ENCODE measurements at places on chromosomes 7 and 10.

DNA sequence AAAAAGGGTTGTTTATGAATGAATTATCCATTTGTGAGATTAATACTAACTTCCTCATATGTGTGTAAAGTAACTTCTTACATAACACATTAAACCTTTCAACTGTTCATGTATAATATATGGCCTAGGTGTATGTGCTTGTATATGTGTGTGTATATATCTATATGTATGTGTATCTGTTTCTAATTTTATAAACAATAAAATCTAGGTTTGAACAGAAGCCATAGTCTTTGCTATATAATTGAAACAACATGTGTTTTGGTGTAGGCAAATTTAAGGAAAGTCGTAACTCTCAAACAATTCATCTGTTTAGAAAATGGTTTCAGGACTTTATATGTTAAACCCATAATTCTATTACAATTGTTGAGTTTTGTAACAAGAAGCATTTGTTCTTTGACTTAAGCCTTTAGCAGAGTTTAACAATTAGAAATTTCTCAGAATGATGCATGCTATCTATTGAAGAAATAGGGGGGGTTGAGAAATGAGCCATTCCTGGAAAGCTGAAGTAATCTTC lies 103.3 kb downstream of the BBS9 start:
- DNase-seq = no peak

- DNase-seq = no peak
These were observed 563.0 kb upstream of the SEMA3D start for GRCh38 chr7:85749696-85750453.

GRCh38 chr7:50497968-50498367 lies 47.8 kb upstream of the FIGNL1 start:
- DNase-seq = no peak

GRCh38 chr10:69757553-69758309 lies 44.0 kb upstream of the COL13A1 start:
- no peak for DNase-seq

DNA sequence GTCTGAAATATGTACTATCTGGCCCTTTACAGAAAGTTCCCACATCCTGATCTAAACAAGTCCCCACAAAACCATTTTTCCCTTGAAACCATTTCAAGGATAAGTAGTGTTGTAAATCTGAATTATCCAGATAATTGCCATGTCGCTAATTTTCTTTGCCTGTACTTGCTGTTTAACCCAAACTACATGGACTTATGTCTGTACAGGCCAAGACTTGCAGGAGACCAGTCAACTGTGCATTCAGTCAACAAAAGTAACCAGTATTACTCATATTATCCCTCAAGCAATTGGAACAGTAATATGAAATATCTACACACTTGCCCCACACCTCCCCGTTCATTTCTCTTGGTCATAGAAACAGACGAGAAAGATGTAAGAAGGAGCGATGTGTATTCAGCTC lies 347.8 kb upstream of the NFE2L3 start:
- DNase-seq = no peak

DNA sequence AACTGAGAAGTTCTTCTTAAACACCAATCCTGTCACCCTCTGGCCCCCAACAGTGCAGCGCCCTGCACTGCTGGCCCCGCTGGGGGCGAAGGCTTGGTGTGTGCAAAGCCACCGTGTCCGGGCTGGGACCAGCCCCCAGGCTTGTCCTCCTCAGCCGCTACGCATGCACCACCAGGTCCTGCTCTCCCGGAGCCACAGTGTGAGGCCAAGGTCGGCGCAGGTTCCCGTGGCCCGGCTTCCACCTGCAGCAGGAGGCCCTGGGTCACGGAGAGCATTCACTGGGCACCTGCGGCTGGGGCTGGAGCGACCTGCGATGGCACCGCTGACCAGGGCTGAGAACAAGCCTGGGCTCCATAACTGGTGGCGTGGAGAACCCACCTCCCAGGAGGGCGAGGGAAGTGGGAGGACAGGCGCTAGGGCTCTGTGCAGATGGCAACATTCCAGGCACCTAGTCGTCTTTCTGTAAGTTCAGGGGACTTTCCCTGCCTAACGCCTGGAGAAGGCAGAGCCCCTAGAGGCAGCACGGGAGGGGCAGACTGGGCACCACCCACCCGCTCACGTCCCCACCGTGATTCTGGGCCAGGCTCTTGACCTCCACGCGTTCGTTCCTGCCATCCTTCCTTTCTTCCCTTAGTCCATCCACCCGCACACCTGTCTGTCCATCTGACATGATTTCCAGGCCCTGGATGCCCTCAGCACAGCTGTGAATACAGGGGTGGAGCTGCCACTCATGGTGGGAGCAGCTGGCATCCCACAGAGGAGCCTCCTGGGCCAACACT lies 271.6 kb downstream of the ELFN1 start:
- no peak for DNase-seq

GRCh38 chr10:6260843-6261242 lies 58.1 kb downstream of the PFKFB3 start:
- no peak for DNase-seq

DNA sequence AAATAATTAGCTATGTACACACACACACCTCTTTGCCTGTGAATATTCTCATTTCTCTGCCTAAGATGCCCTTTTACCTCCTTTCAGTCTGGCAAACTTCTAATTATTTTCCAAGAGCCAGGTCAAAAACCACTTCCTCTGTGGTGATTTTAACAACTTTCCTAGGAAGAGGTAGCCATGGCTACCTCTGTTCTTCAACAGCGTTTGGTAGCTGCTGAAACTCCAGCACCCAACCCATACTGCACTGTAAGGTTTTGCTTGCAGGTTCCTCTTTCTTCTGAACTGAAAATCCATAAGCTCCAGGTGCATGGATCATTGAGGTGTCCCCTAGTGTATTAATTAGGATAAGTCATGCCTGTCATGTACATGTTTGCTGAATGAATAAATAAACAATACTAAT lies 25.6 kb downstream of the NRCAM start:
- DNase-seq = no peak

DNA sequence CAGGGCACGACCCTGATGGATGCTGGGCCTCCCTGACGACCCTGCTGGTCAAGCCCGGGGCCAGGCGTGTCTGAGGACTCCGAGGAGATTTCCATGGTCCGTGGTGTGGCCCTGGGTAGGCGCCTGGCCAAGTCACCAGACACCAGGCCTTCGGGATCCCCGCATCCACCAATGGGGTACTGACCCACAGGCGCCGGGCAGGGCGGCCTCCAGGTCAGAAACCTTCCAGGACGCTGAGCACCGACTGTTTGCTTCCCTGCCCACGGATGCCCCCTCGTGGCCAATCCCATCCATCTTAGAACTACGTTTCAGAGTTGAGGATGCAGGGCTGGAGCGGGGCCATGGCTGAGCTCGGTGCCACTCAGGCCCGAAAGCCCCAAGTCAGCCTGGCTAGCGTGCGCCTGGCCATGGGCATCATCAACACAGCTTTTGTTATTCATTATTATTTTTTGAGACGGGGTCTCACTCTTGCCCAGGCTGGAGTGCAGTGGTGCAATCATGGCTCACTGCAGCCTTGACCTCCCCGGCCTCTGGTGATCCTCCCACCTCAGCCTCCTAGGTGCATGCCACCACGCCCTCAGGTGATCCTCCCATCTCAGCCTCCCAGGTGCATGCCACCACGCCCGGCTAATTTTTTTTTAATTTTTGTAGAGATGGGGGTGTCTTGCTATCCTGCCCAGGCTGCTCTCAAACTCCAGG lies 7.1 kb upstream of the AMZ1 start:
- peak; percentile 79 for DNase-seq

DNA sequence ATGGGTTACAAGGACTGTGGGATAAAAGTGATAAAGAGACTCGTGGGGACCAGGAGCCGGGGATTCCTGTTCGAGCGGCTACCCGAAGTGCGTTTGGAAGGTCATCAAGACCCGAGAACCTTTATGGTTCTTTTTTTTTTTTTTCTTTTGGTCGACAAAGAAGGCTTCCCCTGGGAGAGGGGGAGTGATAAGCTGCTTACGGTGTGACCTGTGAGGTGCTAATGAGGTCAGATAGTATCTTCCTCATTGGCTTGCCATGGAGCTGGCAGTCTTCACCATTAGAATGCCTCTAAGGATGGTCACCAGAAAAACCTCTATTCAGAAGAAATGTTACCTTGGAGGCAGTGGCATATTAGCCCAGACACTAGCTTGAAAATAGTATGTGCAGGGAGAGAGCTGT lies 92.3 kb upstream of the STEAP4 start:
- no peak for DNase-seq

DNA sequence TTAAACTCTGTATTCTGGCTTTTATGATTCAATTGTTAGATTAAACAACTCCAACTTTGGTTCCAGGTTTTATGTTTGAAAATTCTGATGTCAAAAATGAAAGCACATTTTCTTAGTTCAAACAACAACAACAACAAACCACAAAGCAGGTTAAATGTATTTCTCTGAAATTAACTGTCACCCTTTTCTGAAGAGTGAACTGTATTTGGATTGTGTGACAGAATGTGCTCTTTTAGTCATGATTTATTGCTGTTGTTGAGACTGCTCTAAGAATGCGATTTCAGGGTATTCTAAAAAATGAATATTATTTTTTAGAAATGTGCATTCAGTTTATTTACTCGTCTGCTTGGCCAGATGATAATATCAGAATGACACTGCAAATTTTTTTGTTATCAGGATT lies 144.1 kb downstream of the GNAI1 start:
- DNase-seq = no peak

DNA sequence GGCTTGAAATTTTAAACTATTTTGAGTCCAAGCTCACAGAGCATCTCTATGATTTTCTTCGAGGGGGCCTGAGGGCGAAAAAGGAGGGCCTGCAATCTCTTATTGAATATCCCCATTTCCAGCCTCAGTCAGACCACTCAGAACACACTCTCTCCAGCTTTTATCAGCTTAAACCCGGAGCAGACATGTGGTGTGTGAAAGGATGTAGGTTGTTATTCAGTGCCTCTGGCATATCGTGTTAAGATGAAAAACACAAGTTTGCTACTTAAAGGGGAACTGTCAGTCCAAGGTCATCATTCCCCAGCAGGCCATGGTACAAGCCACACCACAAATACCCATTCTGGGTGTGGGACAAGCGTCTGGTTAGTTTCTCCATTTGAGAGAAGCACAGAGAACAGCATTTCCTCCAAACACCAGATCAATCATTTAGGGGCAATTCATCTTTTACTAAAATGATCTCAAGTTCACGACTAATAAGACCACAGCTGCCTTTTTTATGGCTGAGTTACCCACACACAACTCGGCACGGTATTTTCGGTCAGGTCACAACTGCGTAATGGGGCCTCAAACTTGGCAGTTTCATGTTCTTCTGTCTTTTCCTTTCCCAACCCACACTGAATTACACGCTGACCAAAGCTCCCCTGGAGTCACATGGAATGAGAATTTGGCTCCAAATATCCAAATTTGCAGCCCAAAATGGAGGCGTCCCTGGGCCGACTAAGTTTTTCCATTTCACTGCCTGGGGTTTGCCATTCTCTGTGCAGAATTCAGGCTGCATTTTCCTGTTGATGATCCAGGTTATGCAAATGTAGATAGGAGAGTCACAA lies 188.4 kb downstream of the SEM1 start:
- DNase-seq = no peak

GRCh38 chr10:114342976-114343375 lies 61.3 kb downstream of the AFAP1L2 start:
- no peak for DNase-seq

DNA sequence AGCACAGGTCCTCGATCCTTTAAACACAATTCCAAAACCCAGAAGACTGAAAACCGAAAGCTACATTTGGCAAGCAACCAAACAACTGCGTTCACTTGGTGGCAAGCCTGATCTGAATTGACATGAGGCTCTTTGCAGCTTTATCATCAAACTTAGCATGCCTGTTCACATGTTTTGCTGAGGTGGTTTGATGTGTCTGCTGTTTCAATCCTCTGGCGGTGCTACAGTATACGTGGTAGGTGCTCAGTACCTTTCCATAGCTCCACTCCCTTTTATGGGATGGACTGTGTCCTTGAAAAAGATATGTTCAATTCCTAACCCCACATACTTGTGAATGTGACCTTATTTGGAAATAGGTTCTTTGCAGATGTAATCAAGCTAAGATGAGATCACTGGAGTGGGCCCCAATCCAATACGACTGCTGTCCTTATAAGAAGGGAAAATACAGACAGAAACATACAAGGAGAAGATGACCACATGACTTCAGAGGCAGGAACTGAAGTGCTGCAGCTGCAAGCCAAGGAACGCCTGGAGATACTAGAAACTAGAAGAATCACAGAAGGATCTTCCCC lies 33.4 kb downstream of the CCDC6 start:
- no peak for DNase-seq

DNA sequence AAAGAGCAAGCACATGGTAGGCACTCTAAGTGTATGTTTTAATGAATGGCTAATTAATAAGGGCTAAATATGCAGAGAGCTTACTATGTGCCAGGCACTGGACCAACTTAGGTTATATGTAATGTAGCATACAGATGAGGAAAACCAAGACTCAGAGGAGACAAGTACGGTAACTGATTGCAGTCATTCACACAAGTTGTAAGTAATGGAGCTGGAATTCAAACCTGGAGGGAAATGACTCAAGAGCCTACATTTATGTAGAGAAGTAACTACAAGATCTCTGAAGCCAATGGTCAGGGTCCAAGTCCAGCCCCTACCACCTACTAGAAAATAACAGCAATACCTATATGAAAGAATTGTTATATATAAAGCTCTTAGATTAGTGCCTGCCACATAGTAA lies 97.3 kb upstream of the KCNIP2 start:
- no peak for DNase-seq

GRCh38 chr10:118547282-118547681 lies 48.2 kb downstream of the PRLHR start:
- no peak for DNase-seq

GRCh38 chr7:151087245-151088018 lies 1.2 kb downstream of the AGAP3 start:
- peak; percentile 51 for DNase-seq

GRCh38 chr10:131015271-131015670 lies 296.2 kb downstream of the TCERG1L start:
- no peak for DNase-seq

DNA sequence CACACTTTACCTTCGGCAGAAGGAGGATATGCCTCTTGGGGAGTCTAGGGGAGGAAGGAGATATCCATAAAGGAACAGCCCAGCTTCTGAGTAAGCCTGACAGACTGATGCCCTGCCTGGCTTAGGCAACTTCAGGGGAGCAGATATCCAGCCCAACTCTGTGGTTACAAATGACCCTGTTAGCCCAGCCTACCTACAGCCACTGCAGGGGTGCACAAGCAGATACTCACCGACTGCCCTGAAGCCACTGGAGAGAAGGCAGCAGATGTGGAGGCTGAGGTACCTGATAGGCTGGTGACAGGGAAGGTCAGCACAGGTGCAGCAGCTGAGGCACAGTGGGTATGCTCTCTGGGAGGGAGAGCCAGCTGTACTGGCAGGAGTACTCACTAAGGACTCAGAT lies 770.2 kb downstream of the GRID1 start:
- no peak for DNase-seq
